ENCODE measurements at places on chromosomes 5 and 9.

DNA sequence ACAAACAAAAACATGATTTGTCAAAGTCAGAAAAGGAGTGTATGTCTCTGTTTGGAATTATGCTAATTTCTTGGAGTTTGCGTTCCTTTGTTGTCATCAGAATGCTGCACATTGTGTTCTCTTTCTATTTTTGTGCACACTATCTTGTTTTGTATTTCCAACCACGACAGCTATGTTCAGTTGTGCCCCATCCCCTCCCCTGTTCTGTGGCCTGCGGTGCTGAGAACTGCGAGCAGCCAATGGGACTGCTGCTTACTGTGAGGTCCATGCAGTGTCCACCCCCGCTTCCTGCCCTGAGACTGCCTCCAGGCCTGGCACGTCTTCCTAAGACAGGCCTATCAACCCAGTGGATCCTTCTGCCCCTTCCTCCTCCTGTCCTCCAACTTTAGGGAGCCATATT lies 76.8 kb downstream of the PALM2AKAP2 start:
- peak; percentile 62 for ATAC-seq

- ATAC-seq: no peak
These were observed 18.5 kb upstream of the LAMC3 start for GRCh38 chr9:130990306-130990977.

DNA sequence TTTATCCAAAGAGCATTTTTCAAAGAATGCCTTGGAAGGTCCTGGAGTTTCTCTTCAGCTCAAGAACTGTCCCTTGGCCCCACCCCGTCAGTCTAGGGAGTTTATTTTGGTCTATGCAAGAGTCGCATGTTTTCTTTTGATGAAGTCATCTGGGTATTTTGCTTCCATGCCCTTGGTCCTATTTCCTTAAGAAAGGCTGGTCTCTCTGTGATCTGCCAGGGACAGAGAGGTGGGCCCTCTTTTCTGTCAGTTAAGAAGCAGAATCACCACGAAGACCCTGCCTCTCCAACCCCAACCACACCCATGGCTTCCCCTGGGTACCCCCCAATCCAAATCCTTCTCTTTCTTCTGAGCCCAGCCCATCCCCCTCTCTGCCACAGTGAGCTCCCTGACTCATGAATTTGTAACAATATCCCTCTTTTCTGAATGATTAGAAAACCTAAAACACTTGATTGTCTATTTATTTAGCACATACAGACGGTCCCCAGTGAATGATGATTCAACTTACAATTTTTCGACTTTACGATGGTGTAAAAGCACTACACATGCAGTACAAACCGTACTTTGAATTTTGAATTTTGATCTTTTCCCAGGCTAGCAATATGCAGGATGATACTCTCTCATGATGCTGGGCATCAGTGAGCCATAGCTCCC lies 163.5 kb upstream of the ADRA1B start:
- no peak for ATAC-seq

- ATAC-seq: no peak
These were observed 209.1 kb upstream of the ADCY2 start for GRCh38 chr5:7186818-7187217.

- no peak for ATAC-seq
These were observed 67.1 kb upstream of the UNC5A start for GRCh38 chr5:176743136-176743861.

DNA sequence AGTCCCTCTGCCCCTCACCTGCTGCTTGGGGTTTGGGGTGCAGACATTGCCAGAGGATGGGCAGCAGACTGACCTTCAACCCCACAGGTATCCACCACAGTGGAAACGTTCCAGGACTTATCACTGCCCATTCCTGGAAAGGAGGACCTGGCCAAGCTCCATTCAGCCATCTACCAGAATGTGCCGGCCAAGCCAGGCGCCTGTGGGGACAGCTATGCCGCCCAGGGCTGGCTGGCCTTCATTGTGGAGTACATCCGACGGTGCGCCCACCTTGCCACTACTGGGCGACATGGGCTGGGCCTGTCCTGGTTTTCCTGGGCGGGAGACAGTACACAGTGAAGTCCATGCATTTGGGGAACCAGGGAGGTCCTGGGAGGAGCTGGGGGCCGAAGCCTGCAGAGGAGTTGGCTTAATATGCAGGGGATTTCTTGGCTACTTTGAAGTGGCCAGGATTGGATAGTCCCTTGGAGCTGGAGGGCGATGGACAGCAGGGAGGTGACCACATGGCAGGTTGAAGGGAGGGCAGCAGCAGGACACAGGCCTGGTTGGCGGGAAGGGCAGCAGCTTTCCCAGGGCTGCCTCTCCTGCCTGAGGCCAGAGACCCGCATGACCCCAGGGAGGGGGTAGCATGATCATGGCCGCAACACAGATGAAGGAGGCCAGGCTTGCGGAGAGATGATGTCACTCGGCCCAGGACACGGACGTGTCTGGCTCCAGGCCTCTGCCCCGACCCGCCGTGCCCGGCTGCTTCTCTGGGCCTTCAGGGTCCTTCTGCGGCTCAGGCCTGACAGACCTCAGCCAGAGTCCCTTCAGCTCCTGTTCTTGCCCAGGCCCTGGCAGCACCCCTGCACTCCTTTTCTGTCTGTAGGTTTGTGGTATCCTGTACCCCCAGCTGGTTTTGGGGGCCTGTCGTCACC lies 34.6 kb downstream of the USP20 start:
- ATAC-seq: no peak

GRCh38 chr9:137077010-137077747 lies at the start of gene UAP1L1:
Gene UAP1L1 (plus strand): TSS chr9:137077517. CDS start chr9:137077533, 16 bp downstream.
- ATAC-seq: peak; percentile 75

DNA sequence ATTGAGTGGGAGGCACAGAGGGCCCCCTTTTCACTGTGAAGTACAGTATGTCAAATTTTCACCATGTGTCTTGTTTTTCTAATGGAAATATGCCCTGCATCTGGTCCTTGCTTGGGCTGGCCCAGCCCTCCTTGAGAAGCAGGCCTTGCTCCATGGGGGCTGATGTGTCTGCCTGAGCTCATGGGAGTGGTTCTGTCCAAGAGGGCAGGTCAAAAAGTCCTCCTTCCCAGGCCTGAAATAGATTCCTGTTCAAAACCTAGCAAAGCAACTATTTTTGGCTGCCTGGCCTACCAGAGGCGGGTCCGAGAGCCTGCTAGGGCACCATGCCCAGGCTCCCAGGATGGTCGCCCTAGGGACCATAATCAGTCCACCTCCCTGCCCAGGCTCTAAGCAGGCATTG lies 40.5 kb upstream of the NEURL1B start:
- no peak for ATAC-seq

GRCh38 chr5:82749461-82749820 lies 327.8 kb downstream of the TMEM167A start:
- no peak for ATAC-seq

DNA sequence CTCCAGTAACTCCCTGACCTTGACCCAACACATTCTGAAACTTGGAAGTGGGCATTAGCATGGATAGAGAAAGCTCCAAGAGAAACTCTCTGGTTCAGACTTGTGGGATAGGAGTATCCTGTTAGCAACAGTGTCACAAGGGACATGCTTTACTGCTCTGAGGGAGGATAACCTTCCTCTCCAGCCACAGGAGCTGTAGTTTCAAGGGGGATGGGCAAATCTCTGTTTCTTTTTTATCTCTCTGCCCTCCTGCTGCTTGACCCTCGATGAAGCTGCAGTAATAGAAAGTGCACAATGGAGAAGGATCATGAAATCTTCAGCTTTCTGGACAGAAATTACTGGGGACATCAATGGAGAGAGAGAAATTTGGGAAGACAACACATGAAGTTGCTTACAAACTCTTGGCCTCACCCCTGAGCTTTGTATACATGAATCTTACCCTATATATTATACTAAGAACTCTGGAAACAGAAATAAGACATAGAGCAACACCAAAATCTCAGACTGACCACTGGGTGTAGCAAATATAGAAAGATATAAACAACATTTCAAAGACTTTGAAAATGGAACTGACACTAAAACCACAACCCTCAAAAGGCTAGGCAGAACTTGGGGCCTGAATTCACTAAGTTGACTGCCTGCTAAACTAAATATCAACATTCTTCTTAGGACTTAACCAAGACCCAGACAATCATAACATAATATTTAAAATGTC lies 471.0 kb upstream of the MEF2C start:
- ATAC-seq: no peak

DNA sequence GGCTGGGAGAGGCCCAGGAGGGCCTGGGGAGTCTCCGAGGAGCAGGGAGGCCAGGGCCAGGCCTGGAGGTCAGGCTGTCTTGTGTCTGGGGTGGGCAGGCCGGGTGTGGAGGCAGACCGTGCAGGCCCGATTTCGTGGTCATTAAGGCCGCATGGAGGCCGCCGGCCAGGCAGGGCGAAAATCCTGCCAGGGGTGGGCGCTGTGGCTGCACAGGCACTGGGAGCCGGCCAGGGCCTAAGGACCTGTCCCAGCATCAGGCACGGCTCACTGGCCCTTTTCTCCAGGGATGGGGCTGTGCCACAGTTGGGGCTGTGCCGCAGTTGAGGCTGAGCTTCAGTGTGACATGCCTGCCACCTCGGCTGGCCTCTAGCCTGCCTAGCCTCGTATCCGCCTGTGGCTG lies 35.9 kb downstream of the ASS1 start:
- no peak for ATAC-seq

DNA sequence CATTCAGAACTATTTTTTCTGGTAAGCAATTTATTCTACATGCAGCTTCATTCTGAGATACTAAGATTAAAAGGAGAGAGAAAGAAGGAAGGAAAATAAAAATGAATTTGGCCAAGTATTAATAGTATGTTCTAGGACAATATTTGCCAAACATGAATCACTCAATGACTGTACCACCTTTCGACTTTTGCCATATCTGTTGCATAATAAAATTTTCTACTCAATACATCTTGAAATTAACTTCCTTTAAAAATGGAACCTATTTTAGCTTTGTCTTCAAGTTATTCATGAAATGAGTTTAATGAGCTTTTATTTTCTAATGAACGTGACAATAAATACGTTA lies 111.8 kb downstream of the MARCHF3 start:
- no peak for ATAC-seq

DNA sequence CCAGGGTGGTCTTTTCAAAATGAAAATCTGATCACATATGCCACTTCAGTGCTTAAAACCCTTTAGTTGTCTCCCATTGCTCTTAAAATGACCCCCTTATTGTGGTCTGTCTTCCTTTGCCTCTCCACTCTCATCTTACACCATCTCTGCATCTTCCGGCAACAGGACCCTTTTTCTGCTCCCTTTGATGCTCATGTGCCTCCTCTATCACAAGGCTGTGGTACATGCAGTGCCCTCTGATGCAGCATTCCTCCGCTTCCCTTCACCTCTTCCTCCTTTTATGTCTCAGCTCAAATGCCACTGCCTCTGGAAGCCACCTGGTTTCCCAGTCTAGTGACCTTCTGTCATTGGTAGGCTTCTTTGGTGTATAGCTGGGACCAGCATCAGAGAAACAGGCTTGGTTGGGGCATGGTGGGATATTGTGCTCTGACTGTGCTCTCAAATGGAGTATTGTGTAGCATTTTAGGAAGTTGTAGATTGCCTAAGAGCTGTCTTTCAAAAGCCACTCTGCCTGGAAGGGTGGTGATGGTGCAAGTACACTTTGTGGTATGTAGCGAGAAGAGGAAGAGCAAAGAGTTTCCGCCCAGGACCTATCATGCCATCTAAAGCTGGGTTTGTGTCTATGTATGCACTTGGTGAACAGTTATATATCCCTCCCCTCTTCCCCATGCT lies 28.1 kb downstream of the ARHGAP26 start:
- peak; percentile 72 for ATAC-seq

- ATAC-seq: no peak
These were observed 417.8 kb downstream of the TMEM161B start for GRCh38 chr5:87850843-87851242.

DNA sequence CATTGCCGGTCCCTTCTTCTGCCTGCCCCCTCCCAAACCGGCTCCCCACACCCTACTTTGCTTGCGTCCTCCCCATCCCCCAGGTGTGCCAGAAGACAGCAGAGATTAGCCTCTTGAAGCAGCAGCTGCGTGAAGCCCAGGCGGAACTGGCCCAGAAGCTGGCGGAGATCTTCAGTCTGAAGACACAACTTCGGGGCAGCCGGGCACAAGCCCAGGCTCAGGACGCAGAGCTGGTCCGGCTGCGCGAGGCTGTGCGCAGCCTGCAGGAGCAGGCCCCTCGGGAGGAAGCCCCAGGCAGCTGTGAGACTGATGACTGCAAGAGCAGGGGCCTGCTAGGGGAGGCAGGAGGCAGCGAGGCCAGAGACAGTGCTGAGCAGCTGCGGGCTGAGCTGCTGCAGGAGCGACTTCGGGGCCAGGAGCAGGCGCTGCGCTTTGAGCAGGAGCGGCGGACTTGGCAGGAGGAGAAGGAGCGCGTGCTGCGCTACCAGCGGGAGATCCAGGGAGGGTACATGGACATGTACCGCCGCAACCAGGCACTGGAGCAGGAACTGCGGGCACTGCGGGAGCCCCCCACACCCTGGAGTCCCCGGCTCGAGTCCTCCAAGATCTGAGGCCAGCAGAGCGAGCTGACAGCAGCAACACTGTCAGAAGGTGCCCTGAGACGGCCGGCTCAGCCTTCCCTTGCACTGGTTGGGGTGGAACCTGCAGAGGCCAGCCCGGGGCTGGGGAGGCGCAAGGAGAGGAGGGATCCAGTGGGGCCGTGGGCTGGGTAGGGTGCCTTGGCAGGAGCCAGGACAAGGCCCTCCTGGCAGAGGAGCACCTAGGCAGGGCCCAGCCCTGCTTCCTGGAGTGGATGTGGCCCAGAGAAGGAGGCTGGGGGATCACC lies 8.3 kb downstream of the N4BP3 start:
- ATAC-seq: no peak

GRCh38 chr9:27565696-27566095 lies 7.6 kb downstream of the C9orf72 start:
- ATAC-seq: no peak

DNA sequence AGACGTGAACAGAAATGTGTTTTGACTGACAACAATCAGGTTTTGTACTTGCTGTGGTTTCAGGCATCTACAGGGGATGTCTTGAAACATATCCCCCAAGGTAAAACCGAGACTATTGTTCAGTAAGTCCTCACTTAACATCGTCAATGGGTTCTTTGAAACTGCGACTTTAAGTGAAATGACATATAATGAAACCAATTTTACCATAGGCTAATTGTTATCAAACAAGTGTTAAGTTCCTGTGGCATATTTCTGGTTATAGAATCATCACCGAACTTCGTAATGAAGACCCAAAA lies 16.4 kb upstream of the OMD start:
- no peak for ATAC-seq

DNA sequence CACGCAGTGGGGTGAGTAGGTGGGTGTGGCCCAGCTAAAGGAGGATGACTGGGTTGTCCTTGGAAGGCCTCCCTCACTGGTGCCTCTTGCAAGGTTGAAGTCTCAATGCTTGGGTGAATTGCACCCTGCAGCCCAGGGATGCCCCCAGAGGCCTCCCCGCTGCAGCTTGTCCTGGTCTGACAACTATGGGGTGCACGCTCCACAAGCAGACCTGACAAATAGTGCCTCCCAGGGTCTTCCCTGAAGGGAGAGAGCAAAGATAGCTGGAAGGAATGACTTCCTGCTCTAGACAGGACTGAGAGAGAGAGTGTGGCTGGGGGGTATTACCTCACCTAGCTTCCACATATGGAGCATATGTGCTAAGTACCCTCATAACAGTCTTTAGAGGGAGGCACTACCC lies 1.7 kb downstream of the PSD2 start:
- no peak for ATAC-seq

DNA sequence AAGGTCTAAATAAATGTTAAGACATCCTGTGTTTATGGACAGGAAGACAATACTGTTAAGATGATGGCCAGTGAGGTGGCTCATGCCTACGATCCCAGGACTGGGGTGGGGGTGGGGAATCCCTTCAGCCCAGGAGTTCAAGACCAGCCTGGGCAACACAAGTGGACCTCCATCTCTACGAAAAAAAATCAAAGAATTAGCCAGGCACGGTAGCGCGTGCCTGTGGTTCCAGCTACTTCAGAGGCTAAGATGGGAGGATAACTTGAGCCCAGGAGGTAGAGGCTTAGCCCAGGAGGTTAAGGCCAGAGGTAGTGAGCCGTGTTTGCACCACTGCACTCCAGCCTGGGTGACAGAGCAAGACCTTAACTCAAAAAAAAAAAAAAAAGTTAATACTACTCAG lies 5.3 kb downstream of the ROR2 start:
- ATAC-seq: no peak

Measured in gastroesophageal sphincter (tissue), 4 donors.